ENCODE measurements at places on chromosomes 12 and 14.

GRCh38 chr14:105913861-105914260 is 387.5 kb downstream of the TMEM121 start:
- no peak for DNase-seq

DNA sequence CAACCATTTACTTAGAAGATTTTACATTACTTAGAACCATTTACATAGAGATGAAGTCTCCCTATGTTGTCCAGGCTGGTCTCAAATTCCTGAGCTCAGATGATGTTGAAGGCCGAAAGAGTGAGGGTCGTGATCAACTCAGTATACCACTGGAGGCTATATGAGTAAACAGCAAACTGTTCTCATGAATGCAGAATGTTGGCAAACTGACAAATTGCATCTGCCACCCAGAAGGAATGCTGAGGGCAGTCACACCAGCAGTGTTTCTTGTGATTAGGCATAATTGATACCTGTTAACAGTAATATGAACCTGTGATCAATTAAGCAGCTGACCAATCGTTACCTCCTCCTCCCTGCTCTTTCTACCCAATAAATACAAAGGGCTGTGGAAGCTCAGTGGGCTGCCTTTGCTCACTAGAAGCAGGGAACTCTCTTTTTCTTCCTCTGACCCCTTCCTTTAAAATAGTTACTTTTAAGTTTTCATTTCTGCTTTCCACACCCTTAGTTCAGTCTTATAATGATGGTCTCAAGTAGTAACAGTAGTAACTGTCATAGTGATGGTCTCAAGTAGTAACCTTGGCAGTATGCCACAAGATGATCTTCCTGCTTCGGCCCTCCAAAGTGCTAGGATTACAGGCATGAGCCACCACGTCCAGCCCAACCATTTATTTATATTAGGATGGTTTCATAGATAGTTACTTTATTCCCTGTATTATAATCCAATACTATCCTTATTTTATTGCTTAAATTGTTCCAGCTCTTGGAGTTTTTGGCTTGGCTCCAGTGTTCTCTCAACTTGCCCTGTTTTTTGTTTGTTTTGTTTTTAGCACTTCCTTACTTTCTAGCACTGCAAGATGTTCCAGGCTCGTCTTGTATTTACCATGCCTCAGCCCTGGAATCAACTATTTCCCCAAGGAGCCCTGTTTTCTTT is 25.8 kb downstream of the LIMA1 start:
- no peak for DNase-seq

DNA sequence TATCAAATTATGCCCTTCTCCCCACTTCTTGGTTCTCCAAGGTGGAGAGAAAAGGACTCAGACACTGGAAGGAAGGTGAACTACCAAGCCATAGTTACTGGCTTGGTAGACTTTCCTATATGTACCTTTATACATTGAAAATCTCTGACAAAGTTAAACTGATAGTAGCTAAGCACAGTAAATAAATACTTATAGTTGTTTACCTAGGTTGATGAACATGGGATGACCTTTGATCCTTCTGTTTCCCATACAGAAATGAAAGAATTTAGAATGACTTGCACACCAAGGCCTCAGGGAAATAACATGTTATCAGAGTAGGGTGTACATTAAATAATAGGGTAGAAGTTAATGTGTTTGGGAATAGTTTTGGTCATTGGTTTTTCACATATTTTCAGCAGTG is 6.7 kb downstream of the ARHGAP5 start:
- DNase-seq: no peak

- DNase-seq: no peak
Measured at GRCh38 chr14:95363468-95363954, 43.8 kb upstream of the CLMN start.

DNA sequence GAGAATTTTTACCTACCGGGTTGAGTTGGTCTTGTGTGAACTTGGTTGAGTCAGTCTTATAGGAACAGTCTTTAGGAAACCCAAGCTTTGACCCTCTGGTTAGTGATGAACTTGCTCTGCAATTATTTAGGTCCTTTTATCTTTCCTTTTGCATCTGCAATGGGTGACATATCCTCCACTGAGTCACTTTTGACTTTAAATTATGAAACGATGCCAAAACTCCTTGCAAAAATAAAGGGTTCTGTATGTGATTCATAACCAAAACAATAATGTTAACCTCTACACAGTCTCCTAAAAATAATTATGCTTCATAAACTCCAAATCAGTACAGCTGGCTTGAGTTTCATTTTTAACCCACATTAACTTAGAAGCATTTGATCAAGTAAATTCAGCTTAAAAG is 979.4 kb downstream of the GALC start:
- no peak for DNase-seq

DNA sequence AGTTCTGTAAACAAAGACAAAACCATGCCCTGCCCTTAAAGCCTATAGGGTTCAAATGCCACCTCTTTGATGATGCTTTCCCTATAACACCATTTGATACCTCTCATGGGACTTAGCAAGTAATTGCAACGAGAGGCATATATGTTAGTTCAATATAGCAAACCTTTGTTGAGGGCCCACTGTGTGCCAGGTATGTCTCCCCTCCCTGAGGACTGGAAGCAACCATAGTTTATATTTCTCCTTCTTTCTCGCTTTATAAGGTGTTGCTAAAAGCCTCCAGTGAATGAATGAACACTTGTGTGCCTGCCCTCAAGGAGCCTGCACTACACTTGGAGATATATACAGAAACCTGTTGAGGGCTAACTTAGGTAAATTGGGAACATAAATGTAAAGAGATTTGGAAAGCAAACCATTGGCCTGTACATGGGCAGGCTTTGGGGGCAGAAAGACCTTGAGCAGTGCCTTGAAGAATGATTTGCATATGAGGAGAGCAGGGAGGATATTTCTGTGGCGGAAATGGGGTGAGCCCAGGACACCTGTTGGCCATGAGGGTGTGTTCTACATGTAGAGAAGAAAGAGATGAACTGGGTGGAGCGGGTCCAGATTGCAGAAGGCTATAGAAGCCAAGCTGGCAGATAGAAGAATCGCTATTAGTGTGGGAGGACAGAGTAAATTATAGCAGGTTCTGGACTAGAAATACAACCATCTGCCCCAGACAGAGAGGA is 1.8 kb upstream of the CKAP4 start:
- DNase-seq: no peak

GRCh38 chr14:87615047-87615446 is 377.9 kb downstream of the GALC start:
- DNase-seq: no peak

GRCh38 chr12:122610911-122611310 is 83.9 kb downstream of the KNTC1 start:
- DNase-seq: no peak

DNA sequence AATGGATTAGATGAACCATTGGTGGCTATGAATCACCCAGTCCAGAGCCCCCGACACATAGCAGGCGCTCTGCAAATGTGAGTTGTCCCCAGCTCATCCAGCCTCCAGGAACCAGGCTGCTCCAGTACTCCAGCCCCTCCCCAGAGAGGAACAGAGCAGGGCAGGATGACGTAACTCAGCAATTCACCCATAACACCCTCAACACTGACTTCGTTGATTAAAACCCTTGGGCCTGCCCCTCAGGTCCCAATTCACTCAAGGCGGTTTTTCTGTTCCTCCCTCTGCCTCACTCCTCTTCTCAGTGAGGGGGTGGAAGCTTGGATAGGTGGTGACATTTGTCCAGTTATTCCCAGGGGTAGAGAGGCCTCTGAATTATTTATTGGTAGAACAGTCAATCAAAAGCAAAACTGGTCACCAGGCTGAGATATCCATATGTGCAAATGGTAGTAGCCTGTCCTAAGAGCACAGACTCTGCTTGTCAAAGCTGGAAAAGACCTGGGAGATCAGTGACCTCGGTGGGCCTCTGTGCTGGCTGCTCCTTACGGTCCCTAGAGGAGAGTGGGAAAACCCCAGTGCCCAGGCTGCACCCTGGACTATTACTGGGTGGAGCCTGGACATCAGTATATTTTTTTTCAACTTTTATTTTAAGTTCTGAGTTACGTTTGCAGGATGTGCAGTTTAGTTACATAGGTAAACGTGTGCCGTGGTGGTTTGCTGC is 97.0 kb downstream of the CMKLR1 start:
- DNase-seq: no peak

GRCh38 chr12:8911606-8912268 is 2.6 kb upstream of the PHC1 start:
- no peak for DNase-seq

DNA sequence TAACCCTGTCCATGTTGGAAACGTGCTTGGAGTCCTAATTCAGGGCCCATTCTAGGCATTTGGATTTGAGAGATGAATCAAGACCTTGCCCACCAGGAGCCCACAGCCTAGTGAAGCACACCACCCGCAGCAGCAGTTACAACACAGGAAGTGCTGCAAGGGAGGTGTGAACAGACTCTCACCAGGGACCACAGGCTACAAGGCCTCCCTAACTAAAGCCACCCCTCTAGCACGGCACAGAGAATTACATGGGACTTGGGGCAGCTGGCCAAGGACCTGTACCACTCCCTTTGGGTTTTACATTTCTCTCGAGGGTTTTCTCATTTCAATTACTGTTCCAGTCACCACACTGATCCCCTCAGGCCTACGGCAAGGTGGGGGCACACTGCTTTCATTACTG is 49.5 kb upstream of the FOXN3 start:
- no peak for DNase-seq

GRCh38 chr12:2009623-2010022 is 5.4 kb upstream of the DCP1B start:
- DNase-seq: no peak

- DNase-seq: no peak
Measured at GRCh38 chr12:28817524-28817923, 331.6 kb upstream of the FAR2 start.

DNA sequence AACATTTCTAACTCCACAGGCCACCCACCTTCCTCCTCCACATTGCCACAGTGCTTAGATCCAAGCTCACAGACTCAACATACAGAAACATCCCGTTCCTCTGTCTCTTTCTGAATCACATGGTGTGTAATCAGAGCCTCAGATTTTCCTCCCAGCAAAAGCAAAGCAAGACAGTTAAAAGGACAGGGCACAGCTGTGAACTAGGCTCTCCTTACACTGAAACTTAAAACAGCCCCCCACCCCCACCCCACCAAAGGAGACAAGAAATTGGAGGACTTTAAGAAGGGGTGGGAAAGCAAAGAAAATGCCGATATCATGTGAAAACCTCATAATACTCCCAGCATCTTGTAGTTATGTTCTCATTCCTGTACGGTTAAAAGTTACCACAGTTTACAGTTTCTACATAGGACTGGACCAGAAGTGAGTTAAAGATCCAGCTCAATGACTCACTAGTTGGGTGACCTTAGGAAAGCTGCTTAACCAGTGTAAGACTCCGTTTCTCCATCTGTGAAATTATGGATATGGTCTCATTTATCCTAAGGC is 4.8 kb downstream of the YBX3 start:
- no peak for DNase-seq

GRCh38 chr14:58923751-58924405 is 264.6 kb upstream of the DAAM1 start:
- no peak for DNase-seq
